ENCODE measurements at places on chromosomes 11 and 22.
A peak's percentile ranks its signal among the peaks of the same experiment; 100 is the strongest.

DNA sequence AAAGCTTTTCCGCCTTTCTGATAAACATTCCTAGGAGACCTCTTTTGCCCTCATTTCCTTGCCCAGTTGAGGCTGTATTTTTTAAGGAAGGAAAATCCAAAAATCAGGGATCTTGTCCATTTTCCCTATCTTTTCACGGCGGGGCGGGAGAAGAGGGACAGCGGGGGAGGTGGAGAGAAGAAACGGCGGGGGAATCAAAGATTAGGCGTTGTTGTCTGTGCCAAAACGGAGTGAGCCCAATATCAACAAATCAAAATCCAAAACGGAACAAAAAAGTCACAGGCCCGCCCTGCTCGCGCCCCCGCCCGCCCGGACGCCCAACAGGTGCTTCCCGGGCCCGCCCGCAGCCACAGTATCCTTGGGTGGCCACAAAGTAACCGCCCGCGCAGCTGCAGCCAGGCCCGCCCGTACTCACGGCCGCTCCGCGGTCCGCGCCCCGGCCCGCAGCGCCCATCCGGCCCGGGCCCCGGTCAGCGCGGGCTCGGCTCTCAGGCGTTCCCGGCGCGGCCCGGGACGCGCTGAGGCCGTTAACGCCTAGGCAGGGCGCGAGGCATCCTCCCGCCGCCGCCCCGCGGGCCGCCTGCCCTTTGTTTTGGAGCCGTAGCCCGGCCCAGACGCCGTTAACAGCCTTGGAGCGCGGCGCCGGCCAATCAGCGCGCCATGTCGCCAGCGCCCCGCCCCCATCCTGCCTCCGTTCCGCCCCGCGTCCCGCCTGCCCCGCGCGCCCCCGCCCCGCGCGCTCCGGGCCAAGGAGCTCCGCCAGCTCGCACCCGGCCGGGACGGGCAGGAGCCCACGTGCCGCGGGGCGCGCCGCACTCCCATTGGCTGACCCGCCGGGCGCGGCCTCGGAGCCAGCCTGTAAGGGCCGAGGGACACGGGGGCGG lies at the start of gene YPEL1:
Gene YPEL1, minus strand, starts transcription at position 595 of the 884 bp plus-strand sequence. CDS start 25,050 bp downstream, outside the sequence.
- DNase-seq: peak; percentile 88

GRCh38 chr11:114392735-114393667 lies 7.3 kb downstream of the C11orf71 start:
- no peak for DNase-seq

GRCh38 chr22:24049211-24049610 lies 38.1 kb downstream of the CABIN1 start:
- no peak for DNase-seq

DNA sequence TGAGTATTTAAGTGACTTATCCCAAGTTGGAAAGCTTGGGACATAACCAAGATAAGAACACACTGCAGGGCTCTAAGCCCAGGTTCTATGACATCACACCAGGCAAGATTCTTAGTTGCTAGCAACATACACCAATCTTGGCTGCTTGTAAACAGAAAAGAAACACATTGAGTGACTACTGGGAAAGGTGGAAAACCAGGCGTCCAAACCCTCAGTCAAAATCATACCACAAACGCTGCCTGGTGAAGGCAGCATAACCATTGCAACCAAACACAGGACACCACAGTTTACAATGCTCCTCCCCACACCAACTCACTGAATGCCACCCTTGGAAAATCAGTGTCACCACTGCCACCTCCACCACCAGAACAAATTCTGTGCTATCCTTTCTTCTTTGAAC lies 379.9 kb downstream of the TTC28 start:
- DNase-seq: no peak

DNA sequence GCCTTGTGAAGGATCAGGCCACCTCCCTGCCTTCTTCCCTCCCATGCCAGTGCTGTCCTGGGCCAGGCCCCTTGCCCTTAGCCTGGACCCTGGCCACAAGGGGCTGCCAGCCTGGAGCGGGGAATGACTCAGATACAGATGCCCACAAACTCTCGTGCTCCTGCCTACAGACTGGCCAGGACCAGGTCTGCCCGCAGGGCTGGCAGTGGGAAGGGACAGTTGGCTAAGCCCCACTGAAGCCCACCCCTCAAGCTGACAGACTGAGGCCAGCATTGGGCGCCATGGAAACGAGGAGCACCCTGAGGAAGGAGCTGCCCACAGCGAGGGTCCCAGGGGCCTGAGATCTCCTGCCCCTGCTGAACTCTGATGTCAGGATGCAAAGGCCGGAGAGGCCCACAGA lies 14.1 kb downstream of the SCUBE1 start:
- no peak for DNase-seq

DNA sequence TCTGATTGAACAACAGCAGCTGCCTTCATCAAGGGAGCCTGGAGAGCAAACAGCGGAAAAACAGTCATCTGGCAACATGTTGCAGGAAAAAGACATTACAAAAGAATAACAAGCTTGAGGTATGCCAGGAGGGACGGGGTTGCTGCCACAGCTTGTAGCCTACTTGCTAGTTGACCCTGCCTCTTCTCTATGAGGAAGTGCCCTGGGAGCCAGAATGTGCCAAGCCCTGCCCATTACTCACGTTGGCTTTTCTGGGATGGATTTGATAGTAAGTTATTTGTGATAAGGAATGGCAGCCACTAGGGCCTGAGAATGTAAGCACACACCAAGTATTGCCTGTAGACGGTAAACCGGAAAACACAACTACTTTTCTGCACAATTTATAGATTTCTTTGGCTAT lies 113.5 kb upstream of the KIRREL3 start:
- no peak for DNase-seq

- no peak for DNase-seq
Observed at GRCh38 chr11:13984616-13985450, 22.3 kb downstream of the SPON1 start.

DNA sequence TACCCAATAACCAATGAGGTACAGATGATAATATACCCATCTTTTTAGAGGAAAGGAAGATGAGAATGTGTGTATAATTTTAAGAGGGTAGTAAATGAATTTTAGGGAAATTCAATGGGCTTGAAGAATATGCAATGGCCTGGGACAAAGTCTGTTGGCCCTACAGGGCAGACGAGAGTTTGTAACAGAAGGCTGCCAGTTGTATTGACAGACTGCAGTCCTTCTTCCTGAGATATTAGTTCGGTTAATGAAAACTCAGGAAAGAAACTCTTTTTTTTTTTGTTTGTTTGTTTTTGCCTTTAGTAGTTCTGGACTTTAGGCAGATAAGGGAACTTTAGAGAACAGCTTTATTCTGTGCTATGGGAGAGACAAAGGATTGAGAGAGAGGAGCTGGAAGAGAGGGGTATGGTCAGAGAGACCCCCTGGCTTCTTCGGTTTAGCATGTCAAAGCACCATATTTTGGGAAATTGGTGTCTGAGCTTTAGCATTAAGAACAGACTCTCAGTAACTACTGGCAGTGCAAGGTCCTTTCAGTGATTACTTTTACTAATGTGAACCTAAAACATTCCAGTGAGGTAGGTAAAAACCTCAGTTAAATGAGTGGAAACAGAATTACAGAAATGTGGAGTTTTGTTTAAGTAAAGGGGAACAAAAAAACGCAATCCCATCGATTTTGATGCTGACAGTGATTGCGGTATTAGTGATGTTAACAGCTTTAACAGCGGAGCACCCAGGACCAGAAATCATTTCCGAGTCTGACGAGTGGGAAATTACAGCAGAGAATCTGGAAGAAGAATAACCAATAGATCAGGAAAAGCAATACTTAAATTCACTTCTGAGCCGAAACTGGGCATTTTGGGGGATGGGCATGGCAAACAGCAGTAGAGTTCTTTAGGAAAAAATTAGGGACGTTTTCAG lies 644 bp upstream of the NAALAD2 start:
- DNase-seq: no peak

DNA sequence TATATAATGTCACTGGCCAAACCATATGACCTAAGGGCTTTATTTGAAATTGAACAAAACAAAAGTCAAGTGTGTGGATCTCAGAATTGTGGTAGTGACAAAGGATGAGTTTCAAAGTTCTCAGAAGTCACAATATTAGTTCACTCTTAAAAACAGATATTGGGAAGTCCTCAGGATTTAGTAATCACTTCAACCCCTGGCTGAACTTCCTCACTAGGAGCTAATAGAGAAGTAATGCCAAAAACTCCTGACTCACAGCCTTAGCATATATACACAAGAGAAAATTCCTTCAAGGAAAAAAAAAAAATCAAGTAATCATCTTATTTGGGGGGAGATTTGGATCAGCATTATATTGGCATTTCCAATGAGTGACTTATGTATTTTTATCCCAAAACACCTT lies 75.6 kb upstream of the APOA1 start:
- no peak for DNase-seq

- no peak for DNase-seq
Observed at GRCh38 chr11:12117611-12118010, 7.2 kb downstream of the MICAL2 start.

DNA sequence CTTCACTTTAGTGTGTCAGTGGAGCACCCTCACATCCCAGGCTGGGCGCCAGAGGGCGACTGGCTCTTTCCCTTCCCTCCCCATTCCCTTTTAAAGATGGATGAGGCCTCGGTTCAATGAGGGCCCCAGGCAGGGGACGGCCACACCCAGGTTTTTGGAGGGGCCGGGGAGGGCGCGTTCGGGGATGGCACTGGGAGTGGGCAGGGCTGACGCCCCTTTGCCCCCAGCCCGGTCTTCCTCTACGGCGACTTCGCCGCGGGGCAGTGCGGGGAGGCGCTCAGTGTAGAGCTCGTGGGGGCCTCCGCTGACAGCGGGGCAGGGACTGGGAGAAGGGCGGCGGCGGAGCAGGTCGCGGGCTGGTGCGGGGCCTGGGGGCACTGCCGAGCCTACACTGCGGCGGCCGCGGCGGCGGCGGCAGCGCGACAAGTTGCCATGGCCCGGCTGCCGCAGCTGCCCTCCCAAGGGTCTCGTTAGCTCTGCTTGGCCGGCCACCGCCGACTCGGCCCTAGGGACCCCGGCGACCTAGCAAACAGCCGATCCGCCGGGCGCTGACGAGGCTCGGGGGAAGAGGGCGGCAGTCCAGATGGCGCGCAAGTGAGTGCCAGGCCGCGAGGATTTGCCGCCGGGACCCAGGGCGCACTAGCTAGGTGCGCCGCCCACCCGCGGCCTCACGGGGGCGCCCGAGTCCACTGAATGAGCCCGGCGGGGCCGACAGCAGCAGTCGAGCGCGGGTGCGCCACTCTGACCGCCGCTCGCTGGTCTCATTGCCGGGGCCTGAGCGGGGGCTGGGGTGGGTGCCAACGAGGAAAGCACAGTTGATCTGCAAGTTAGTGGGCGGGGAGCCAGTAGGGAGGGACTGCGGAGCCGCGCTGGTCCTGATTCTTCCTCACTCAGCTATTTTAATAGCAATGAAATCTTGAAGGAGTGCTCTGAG lies 92.7 kb downstream of the RRM1 start:
- peak; percentile 55 for DNase-seq

DNA sequence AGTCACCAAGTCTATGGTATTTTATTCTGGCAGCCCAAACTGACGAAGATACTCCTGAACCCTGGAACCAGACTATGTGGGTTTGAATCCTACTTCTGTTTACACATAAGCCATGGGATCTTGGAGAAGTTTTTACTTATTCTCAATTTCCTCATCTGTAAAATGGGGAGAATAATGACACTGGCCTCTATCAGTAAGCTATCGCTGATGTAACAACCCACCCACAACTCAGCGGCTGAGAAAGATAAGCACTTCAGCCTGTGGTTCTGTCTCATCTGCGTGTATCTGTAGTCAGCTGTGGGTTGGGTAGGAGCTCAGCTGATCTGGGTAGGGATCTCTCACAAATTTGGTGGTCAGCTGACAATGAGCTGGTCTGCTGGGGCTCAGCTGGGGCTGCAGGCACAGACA lies 68.0 kb upstream of the ALX4 start:
- DNase-seq: no peak

GRCh38 chr22:39316440-39317083 lies 2.9 kb downstream of the RPL3 start:
- no peak for DNase-seq

- DNase-seq: peak; percentile 51
Observed at GRCh38 chr11:45771193-45771565, 33.8 kb upstream of the SLC35C1 start.

DNA sequence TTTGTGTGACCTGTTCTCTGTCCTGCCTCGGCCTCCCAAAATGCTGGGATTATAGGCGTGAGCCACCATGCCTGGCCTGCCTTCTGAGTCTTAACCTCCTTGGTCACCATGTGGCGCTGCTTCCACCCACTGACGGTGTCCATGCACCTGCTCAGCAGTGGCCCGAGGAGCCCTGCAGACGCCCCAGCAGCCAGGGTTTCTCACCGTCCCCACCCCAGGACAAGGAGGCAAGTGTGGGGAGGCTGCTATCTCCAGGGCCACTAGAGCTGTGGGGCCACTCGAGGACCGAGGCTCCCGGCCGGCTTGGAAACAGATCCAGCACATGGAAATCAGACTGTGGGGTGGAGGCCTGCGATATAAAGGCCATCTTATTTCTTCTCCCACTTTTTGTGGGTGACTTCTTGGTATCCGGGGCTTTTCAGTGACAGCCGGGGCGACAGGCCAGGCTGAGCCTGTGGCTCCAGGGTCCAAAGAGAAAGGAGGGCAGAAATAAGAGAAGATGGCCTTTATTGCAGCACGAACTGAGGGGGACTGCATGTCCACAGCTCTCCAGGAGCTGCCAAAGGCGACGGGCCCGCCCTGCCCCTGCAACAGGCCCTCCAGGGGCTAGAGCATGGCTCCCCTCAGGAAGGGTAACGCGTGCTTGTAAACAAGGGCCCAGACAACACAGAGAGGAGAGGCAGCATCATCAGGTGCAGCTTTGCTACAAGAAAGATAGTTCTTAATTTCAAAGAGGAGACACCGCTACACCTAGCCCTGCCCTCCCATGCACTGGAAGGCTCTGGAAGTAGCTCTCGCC lies 15.0 kb downstream of the TSPO start:
- DNase-seq: no peak

DNA sequence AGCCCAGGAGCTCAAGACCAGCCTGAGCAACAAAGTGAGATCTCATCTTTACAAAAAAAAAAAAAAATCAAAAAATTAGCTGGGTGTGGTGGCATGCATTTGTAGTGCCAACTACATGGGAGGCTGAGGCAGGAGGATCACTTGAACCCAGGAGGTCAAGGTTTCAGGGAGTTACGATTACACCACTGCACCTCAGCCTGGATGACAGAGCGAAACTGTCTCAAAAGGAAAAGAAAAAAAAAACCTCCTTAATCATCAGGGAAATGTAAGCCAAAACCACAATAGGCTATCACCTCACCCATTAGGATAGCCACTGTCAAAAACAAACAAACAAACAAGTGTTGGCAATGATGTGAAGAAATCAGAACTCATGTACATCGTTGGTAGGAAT lies 13.4 kb downstream of the DGCR2 start:
- DNase-seq: no peak

DNA sequence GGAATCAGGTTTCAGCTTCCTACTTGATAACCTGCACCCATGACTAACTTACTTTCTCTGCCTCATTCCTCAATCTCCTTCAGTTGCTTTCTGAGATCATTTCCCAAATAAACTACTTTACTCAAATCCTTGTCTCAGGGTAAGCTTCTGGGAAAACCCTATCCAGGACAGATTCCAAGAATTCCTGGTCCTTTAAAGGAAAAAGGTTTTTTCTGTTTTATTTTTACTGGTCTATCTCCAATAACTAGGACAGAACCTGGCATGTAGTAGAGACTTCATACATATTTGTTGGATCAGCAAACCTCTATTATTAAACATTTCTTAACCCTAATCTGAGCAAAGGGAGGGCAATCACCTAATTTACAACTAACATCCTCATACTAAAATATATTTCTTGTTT lies 910.5 kb upstream of the CHORDC1 start:
- DNase-seq: no peak

Measured in NCI-H2171 (cell line).